ENCODE measurements at places on chromosomes 4 and X.

GRCh38 chr4:15427161-15427560 lies 672 bp upstream of the C1QTNF7 start:
- DNase-seq: no peak

- no peak for DNase-seq
These were observed 434.6 kb downstream of the PCDH11X start for GRCh38 chrX:92213786-92214185.

GRCh38 chr4:86939729-86940575 lies 5.1 kb downstream of the AFF1 start:
- peak; percentile 37 for DNase-seq

DNA sequence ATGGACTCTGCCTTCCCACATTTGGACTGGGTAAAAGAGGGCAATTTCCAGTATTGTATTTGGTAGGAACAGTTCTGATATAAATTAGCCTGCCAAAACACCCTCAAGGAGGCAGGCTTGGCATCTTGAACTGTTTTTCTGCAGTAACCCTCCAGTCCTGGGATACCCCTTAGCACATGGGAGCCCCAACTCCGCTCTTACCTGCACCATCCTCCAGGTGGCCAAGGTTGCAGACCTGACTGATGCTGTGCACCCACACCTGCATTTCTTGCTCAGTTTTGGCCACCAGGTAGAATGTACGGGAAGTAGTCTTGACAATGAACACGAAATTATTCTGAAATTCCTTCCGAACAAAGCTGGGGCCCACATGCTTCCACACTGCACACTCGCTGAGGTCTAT lies 35.1 kb downstream of the GAB3 start:
- DNase-seq: no peak

DNA sequence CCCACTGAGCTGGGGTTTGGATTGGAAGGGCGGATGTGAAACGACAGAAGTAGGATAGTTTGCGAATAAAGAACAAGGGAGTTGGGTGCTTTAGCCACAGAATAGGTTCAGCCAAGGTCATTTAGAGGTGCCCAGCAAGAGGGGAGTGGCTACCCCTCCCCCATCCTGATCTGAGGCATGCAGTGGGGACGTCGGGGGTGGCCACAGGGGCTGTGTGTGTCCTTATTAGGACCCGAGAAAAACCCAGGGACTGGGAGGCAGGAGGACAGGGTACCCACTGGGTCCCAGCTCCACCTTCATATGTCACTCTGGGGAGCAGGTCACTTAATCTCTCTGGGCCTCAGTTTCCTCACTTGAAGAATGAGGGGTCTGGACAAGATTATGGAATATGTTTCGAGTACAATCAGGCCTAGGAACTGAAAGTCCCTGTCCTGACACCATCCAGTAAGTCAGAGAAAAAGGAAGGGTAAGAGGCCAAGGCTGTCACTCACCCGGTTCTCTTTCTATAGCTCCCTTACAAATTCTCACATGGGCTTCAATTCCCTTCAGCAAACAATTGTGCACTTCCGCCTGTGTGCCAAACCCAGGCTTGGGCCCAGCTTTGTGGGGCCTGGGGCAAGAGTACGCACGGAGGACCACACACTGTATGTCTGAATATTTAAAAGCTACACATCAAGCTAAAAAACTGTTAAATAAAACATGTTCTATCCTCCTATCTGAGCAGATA lies 4.2 kb upstream of the NYX start:
- no peak for DNase-seq

- DNase-seq: no peak
These were observed 9.9 kb upstream of the GASK1B start for GRCh38 chr4:158182736-158183135.
